Heart right ventricle (tissue), 16 donors: ENCODE measurements at places on chromosomes 5 and 9.

DNA sequence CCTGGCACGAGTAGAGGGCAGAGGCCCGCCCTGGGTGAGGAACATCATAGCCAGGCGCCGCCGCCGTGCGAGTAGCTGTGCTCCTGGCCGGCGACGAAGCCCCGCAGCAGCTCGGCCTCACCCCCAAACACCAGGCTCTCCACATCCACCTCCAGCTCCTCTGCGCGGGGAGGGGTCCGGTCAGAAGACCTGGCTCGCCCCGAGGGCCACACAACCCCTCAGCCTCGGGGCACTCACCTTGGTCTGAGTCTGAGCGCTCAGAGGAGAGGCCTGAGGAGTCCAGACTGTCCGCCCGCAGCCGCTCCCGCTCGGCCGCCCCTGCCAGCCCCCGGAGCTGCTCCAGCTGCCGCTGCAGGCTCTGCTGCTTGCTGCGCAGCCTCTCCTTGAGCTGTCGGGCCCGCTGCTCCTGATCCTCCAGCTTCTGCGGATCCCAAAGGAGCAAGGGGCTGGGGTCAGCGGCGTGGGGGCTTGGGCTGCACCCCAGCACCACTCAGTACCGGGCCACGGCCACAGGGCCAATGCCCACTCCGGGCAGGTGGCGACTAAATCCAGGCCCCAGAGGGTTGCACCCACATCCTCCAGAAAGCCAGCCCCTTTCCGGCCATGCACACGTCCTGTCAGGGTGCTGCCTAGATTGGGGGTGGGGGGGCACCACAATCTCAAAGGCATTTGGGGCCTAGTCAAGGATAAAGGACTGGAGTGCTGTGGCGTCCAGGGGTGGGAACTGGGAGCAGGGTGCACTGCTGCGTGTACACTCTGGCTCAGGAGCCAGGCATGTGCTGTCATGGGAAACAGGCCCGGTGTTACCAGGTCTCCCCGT, 3.9 kb downstream of the MXD3 start:
- no peak for DNase-seq

- DNase-seq, result no peak
Measured at GRCh38 chr9:127982912-127983311, 2.1 kb upstream of the EEIG1 start.

DNA sequence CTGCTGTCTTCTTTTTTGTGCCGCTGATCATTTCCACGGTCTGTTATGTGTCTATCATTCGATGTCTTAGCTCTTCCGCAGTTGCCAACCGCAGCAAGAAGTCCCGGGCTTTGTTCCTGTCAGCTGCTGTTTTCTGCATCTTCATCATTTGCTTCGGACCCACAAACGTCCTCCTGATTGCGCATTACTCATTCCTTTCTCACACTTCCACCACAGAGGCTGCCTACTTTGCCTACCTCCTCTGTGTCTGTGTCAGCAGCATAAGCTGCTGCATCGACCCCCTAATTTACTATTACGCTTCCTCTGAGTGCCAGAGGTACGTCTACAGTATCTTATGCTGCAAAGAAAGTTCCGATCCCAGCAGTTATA, 17.1 kb downstream of the F2R start:
- DNase-seq, result no peak

DNA sequence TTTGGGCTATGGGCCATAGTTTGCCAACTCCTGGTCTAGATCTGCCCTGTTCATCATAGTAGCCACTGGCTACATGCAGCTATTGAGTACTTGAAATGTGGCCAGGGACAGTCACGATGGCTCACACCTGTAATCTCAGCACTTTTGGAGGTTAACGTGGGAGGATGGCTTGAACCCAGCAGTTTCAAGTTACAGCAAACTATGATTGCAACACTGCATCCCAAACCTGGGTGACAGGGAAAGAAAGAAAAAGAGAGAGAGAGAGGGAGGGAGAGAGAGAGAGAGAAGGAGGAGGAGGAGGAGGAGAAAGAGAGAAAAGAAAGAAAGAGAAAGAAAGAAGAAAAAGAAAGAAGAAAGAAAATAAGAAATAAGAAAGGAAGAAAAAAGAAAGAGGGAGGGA, 5.1 kb upstream of the GMCL2 start:
- DNase-seq, result no peak

GRCh38 chr5:173563246-173563645, 53.2 kb downstream of the BOD1 start:
- DNase-seq, result no peak

GRCh38 chr5:108481355-108481931, 99.5 kb upstream of the FBXL17 start:
- DNase-seq, result peak; percentile 7

GRCh38 chr9:136283291-136284235, 20.3 kb downstream of the CCDC187 start:
- DNase-seq, result peak; percentile 78
